ENCODE measurements at places on chromosomes 13 and 19.

DNA sequence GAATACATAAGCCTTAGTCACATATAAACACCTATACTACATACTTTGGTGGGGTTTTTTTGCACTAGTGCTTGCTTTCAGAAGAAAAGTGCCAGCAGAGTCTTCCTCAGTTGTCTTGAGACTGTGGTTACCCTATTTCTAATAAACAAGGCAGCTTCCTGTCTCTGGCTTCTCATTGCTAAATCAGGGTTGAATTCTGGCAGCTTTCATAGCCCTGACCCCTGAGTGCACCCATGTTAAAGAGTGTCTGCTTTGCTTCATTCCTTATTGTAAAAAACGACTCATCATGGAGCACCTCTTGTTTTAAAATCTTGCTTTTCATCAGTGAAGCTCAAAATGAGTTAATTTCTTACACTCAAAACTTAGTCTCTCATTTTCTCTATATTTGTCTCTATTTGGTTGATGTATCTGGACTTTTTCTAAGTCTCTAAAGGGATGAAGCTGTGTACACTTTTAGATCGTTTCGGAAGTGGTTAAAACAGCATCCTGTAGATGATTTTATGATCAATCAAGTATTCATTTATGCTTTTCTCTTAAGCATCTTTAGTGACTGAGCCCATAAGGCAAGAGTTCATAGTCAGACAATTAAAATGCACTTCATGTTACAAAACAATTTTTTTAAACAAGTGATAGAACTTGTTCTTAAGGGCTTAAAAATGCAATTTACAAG is 72.1 kb downstream of the KLF12 start:
- no peak for DNase-seq

GRCh38 chr19:33245948-33246708 is 20.5 kb upstream of the SLC7A10 start:
- DNase-seq = no peak

GRCh38 chr13:59038824-59039223 is 1124.9 kb downstream of the DIAPH3 start:
- peak; percentile 8 for DNase-seq

DNA sequence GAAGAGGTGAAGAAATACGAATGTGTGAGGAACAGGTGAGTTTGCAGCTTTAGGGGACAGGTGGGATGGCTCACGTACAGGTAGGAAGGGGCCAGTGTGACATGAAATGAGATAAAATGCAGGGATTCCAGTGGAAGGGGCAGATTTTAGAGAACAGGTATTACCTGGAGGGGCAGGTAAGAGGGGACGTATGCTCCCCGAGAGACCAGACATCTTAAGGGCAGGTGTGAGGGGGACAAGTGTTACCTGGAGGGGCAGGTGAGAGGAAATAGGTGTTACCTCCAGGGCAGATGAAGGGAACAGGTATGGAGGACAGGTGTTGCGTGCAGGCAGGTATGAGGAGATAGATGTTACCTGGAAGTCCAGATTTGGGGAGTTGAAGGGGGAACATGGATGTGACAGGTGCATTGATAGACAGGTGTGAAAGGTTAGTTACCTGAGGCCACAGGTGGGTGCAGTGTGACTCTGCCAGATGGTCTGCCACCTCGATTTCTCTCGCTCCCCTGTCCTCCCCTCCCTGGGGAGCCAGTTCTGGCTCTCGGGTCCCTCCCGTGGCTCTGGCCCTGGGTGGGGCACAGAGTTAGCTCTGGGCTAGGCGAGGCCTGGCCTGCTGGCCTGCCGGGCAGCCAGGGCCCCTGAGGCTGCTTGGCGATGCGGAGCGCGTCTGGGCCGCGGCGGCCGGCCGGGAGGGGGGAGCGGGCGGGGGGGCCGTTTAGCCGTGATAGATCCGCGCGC is 2.1 kb downstream of the ERFL start:
- no peak for DNase-seq

GRCh38 chr19:52748336-52748950 is 13.6 kb upstream of the ZNF611 start:
- peak; percentile 18 for DNase-seq

GRCh38 chr13:25874064-25874737 is 177.6 kb downstream of the SHISA2 start:
- DNase-seq = no peak

GRCh38 chr19:29563486-29564101 is 37.8 kb downstream of the VSTM2B start:
- no peak for DNase-seq

DNA sequence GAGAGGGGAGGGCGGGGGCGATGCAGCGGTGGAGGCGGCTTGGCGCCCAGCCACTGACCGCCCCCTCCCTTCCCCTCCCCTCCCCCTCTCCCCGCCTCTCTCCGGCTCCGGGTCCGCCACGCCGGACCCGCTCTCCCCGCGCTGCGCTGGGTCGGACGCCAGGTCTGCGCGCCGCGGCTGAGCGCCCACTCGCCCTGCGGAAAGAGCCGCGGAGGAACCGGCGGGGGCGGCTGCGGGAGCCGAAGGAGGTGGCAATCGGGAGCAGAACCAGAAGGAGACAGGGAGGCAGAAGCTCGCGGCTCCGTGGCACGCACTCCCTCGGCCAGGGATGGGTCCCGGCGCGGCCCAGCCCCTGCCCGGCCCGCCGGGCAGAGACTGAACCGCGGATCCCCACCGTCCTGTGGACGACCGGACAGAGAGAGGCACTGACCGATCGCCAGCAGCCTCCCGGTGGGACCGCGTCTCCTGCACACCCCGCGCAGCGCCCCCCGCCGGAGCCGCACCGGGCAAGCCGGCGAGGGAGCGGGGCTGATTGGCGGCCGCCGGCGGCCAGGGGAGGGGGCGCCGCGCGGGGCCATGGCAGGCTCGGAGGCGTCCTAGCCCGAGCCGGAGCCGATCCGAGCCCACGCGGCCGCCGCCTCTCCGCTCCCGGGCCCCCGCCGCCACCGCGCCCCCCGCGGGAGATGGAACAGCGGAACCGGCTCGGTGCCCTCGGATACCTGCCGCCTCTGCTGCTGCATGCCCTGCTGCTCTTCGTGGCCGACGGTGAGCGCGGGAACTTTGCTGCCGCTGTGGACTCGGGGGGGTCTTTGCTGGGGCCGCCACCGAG is at the start of gene VSTM2B:
Gene VSTM2B, plus strand, starts transcription at position 94 of the 829 bp plus-strand sequence. Its CDS starts 590 bp downstream, at position 684.
- no peak for DNase-seq

GRCh38 chr13:52387721-52388120 is 18.3 kb downstream of the THSD1 start:
- no peak for DNase-seq

GRCh38 chr19:11324079-11324661 is 15.3 kb downstream of the RAB3D start:
- peak; percentile 94 for DNase-seq

DNA sequence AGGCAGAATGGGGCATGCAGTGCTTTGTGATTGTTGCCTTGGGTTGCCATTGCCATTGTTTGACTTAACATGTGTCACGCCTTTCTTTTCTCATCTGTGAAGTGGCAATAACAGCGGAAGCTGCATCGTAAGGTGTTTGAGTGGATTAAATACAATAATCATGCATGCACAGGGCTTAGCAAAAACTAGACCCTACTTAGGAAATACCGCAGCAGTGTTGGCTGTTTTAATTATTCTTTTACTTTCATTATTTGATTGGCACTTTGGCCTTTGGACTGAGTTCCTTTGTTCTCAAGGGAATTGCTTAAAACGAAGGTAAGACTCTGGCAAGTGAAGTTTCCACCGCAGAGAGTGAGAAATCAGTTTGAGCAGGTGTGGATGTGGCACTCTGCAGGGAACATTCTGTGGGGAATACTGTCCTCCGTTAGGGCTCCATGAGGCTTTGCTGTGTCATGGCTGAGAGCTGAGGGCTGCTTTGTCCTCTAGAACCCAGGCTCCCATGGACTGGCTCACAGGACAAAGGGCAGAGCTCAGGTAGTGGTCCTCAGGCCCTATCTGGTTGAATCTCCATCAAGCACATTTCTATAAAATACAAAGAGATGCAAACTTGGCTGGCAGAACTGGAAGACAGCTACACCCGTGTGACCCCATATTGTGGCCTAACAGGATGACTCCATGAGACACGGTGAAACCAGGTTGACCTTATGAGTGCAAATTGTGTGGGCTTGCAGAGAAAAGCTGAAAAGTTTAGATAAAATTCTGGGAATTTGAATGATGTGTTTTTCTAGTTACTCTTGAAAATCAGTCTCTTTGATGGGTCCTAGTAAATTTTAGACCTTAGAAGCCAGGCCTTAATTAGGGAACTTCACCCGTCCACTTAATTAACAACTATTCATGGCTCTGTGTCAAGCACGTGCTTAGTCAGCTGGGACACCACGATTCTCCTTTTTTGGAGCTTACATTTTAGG is 407.2 kb downstream of the KCNRG start:
- no peak for DNase-seq

- peak; percentile 66 for DNase-seq
These were observed 1.4 kb upstream of the PRKD2 start for GRCh38 chr19:46718157-46718933.

DNA sequence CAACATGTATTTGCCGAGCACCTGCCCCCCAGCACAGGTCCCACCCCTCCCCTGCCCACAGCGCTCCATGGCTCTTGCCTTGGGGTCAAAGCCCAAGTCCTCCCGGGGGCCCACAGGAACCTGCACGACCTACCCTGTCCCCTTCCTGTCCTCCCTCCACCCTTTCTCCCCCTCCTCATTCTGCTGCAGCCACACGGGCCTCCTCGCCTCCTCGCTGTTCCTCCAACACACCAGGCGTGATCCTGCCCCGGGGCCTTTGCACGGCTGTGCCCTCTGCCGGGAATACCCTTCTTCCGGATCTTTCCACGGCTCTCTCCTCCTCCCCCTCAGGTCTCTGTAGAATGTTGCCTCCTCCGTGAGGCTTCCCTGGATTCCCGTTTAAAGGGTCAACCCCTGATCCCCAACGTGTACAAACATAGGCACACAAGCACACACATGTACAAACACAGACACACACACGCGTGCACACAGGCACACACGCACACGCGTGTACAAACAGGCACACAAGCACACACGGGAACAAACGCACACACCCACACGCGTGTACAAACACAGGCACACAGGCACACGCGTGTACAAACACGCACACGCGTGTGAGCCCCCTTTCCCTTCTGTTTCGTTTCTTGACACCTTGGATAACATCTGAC is 2.8 kb downstream of the MADCAM1 start:
- no peak for DNase-seq

DNA sequence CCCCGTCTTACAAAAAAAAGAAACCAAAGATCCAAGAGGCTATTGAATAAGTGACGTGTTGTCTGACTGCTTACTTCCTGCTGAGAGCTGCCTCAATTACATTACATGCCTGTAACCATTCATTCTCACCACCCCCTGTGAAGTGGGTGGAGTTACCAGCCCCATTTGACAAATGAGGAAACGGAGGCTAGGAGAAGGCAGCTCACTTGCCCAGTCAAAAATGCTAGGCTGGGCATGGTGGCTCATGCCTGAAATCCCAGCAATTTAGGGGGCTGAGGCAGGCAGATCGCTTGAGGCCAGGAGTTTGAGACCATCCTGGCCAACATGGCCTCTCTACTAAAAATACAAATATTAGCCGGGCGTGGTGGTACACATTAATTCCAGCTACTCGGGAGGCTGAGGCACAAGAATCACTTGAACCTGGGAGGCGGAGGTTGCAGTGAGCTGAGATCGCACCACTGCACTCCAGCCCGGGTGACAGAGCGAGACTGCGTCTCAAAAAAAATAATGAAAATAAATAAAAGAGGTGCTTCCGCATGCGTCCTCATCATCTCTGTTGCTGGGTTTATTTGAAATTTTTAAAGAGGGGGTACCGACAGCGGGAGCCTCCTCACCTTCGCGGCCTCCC is 499 bp downstream of the LSM7 start:
- peak; percentile 65 for DNase-seq

- DNase-seq = no peak
These were observed 435 bp upstream of the OBI1 start for GRCh38 chr13:78659450-78659730.

DNA sequence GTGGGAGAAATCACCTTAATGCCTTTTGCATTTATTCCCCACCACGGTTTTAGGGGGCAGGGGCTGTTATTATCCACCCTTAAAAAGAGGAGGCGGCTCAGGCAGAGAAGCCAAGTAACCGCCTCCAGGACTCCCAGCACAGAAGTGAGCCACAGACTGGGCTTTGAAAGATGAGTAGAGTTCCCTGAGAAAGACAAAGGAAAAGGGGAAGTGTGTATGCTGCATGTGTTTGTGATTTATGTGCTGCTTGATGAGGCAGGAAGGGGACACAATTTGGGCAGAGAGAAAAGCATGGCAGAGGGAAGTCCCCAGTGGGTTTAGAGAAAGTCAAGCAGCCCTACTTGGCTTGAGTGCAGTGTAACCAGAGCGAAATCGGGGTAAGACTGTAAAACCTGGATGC is 85.0 kb downstream of the DOCK9 start:
- no peak for DNase-seq

- no peak for DNase-seq
These were observed 11.1 kb downstream of the CILP2 start for GRCh38 chr19:19548915-19549759.

DNA sequence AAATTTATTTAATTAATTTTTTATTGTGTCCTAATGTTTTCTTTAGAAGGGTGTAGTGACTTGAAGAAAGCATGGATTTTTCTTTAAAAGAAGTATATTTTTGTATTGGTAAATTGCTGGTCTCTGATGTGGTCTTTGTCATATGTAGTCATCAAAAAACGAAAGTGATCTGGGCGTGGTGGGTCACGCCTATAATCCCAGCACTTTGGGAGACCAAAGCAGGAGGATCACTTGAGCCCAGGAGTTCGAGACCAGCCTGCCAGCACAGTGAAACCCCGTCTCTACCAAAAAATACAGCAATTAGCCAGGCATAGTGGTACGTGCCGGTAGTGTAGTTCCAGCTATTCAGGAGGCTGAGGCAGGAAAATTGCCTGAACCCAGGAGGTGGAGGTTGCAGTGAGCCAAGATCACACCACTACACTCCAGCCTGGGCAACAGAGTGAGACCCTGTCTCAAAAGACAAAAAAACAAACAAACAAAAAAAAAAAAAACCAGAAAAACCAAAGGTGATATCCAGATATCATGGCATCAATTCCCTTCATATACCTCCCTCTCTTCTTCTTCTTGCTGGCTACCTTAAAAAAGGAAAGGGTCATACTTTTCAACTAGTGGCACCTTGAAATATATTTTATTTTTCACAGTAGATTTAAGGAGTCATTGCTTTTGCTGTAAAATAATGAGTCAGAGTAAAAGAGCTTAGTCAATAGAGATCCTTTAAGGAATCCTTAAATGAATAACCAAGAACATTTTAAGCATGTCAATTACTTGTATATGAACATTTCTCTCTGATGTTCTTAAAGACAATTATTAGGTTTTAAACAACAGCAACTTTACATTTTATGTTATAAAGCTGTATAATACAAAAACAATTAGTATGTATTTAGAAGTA is 19.9 kb downstream of the KCTD4 start:
- no peak for DNase-seq

- no peak for DNase-seq
These were observed 245.5 kb downstream of the TDRD3 start for GRCh38 chr13:60642552-60642951.
